Left lung (tissue), 14 donors: ENCODE measurements at places on chromosomes 2 and 18. TPM values are rescaled to one million over a fixed set of nuclear protein-coding genes. Genes with fewer than 3 reads are reported as not detected.
A peak's percentile ranks its signal among the peaks of the same experiment; 100 is the strongest.

Gene MAB21L4
- total RNA-seq = 20.6 TPM

Gene TEX44
- total RNA-seq = not detected

Gene ALKAL2
- total RNA-seq = 3.1 TPM

Gene MEP1B
- total RNA-seq = not detected

Gene FBXO48
- total RNA-seq = 1.5 TPM

Gene UNC50
- total RNA-seq = 48.9 TPM

DNA sequence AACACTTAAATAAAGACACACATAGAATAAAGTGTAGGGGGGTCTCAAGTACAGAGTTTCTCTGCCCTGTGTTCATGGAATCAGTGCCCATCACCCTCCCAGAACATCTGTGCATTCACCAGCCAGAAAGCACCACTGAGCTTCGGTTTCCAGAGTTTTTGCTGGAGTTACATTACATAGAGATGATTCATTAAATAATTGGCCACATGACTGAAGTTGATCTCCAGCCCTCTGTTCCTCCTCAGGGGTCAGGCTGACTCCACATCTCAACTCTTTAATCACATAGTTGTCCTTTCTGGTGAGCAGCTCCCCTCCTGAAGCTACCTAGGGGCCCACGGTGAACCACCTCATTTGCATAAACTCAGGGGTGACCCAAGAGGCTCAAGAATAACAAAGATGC, 129.8 kb downstream of the METTL4 start:
- no peak for DNase-seq

DNA sequence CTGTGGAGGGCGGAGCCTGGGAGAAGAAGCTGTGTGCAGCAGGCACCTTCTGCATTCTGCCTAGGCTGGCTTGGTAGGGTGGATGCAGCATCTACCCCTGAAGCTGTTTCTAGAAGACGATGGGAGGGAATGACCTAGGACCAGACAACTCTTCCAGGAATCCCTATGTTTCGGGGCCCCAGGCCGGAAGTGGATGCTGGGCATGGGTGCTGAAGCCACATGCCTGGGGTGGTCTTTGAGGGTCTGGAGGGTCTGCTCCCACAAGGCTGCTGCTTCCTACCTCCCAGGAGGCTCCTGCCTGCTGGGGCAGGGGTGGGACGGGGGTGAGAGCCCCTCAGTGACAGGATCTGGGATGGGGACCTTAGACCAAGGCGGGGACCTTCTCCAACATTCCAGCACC, 61.0 kb downstream of the CIB4 start:
- peak; percentile 50 for DNase-seq

- DNase-seq = no peak
Observed at GRCh38 chr2:143965493-143966164, 554.3 kb downstream of the ZEB2 start.

GRCh38 chr2:234267534-234267933, 217.0 kb downstream of the SPP2 start:
- no peak for DNase-seq

DNA sequence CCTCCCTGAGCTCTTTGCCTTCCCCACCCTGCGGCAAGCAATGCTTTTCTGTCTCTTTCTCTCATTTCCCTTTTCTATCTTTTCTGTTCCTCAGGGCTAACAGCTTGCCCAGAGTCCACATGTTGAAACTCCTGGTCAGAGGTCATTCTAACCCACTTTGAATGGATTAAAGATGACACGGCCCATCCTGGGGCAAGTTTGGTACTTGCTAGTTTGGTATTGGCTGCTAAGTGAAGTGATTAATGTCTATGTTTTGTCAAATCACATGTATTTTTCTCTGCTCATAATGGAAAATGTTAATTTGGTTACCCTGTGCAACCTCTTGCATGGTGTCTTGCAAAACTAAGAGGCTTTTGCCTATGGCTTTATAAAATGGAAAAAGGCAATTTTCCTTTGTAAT, 960.2 kb downstream of the CNTNAP5 start:
- no peak for DNase-seq

DNA sequence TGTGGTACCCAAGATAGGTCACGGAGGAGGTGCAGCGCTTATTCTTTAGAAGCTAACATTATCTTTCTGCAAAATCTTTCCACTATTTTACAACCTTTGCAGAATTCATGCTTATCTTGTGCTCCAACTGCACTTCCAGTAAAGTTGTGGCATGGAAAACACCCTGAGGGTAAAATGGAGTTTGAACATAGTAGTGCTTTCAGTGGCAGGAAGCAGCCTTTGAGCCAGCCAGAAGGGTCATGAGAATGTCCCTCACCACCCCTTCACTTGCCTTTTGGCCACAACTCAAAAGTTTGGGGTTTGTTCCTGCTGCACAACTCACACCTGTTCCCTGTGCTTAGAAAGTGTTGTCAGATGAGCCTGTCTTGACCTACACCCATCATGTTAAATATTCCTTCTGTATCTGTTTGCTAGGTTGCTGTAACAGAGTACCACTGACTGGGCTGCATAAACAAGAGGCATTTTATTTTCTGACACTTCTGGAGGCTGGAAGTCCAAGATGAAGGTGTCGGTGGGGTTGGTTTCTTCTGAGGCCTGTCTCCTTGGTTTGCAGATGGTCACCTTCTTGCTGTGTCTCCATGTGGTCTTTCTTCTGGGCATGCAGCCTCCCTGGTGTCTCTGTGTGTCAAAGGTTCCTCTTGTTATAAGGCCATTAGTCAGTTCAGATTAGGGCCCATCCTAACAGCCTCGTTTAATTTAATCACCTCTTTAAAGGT, 194.1 kb downstream of the SMAD7 start:
- DNase-seq = no peak

GRCh38 chr18:23538001-23538400, 34.7 kb downstream of the RMC1 start:
- DNase-seq = no peak

GRCh38 chr2:158845859-158846258, 50.7 kb downstream of the DAPL1 start:
- DNase-seq = no peak

- no peak for DNase-seq
Observed at GRCh38 chr2:10864861-10865636, 46.7 kb upstream of the KCNF1 start.

- DNase-seq = no peak
Observed at GRCh38 chr2:96602330-96602823, 35.7 kb downstream of the KANSL3 start.

- DNase-seq = no peak
Observed at GRCh38 chr18:79460481-79461300, 65.0 kb downstream of the NFATC1 start.

GRCh38 chr2:101479328-101479727, 4.4 kb upstream of the RFX8 start:
- DNase-seq = no peak

GRCh38 chr2:181185948-181186347, 205.5 kb downstream of the UBE2E3 start:
- no peak for DNase-seq

DNA sequence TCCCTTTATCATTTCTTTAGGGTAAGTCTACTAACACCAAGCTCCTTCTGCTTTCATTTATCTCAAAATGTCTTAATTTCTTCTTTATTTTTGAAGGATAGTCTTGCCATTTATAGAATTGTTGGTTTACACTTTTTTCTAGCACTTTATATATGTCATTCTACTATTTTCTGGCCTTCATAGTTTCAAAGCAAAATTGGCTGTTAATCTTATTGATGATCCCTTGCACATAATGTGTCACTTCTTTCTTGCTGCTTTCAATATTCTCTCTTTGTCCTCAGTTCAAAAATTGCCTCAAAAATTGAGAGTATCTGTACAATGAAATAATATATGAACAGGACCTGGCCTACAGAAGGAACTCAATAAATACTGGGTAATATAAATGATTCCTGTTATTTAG, 7.9 kb upstream of the TANK start:
- no peak for DNase-seq

DNA sequence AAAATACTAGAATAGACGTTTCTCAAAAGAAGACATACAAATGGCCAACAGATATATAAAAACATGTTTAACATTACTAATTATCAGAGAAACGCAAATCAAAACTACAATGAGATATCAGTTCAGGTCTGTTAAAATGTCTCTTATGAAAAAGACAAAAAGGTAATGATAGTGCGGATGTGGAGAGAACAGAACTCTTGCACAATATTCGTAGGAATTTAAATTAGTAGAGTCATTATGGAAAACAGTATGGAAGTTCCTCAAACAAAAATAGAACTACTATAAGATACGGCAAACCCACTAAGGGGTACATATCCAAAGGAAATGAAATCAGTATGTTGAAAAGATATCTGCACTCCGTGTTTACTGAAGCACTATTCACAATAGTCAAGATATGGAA, 167.5 kb upstream of the CWC22 start:
- no peak for DNase-seq

GRCh38 chr2:2647141-2647541, 316.1 kb upstream of the MYT1L start:
- no peak for DNase-seq

DNA sequence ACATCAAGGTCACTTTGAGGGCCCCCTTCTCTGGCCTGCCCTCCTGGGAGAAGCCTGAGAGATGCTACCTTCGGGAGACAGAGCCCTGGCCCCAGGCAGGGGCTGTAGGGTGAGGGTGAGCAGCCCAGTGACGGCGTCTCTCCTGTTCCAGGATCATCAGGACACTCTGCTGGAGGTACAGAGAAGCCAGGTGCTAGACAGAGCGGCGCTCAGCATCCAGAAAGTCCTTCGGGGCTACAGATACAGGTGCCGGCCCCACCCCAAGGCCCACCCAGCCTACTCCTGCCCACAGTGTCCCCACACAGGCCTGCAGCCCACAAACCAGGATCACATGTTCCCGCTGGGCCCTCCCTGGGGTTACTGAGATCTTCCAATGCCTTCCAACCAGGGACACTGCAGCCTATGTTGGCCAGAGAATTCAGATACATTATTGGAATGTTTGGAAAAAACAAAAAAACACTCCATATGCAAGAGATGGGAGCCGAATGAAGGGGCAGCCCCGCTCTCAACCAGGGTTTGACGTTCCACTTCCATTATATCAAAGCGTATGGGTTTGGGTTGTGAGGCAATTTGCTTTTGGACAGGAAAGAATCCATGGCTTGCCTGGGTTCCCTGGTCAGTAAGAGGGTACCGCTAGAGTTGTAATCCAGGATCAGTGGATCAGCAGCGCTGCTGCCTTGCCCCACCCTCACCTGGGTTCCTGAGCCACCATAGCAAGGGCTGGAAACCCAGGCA, 49.5 kb upstream of the GPR17 start:
- no peak for DNase-seq

DNA sequence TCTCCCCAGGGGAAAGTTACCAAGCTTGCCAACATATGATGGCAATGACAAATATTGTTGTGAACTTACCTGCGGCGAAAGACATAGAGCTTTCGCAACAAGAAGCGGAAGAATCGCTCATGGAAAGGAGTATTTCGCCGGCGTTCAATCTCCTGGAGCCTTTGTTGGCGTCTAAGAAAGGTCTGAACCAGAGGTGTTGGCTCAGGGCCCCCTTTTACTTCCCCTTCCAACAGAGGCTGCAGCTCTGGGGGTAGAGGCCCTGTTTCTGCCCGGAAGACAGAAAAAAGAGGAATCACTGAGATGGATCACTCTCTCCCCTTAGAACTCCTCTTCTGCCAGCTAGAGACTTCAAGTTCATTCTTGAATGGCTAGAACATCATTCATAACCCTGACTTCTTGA, 10.8 kb downstream of the GGCX start:
- DNase-seq = no peak

GRCh38 chr2:96510931-96511595, 5.9 kb upstream of the NEURL3 start:
- no peak for DNase-seq

GRCh38 chr18:79774111-79774510, 23.6 kb upstream of the KCNG2 start:
- DNase-seq = no peak

DNA sequence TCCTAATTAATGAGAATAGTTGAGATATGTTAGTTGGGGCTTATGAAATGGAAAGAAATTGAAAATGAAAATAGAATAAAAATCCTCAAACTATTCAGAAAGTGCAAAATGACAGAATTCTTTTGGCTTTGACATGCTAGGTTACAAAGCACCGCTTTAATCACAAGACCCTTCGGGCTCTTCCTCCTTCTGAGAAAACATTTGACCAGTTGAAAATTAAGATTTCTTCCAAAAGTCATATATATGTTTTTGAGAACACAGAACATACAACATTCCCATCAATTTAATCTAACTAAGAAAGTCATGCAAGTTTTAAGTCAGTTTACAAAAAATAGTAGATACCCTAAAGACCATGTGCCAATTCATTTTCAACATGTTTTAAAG, 2.2 kb upstream of the SLC40A1 start:
- no peak for DNase-seq

- no peak for DNase-seq
Observed at GRCh38 chr2:233039212-233039845, 6.9 kb downstream of the NEU2 start.

GRCh38 chr2:181896286-181896685, 4.8 kb downstream of the ITPRID2 start:
- DNase-seq = no peak

DNA sequence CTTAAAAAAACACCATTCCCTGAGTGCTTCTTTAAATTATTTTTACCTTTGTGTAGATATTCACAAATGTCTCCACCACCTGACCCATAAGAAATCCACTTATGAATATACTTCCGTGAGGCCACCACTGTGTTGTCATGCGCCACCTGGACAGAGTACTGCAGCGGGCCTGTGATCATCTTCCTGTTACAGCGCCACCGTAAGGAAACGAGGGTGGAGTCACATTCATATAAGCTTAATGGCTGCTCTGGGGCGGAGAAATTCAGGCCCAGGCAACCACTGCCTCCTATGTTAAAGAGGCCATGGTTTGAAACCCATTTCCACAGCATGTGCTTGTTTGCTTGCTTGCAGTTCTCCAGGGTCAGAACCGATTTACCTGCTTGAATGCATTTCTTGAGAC, 17.7 kb downstream of the PLA2R1 start:
- DNase-seq = no peak

- no peak for DNase-seq
Observed at GRCh38 chr2:88582030-88582429, 45.2 kb downstream of the EIF2AK3 start.

DNA sequence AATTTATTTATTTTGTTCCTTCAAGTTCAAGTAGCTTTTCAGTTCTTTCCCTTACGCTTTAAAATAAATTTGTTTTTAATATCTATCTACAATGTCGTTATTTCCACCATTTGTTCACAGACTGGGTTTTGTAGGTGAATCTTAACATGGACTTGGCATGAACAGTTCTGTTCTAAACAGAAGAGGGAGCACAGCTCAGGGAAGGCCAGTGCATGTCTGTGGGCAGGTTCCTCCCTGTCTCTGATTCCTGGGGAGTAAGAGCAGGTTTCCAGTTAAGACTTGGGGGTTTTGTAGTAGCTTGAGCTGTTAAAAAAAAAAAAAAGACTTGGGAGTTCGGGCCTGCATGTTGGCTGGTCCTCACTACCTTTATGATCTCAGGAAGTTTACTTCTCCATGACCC, 11.1 kb downstream of the TTL start:
- no peak for DNase-seq

GRCh38 chr18:58533766-58534165, 95.1 kb downstream of the ALPK2 start:
- DNase-seq = no peak

GRCh38 chr2:169736902-169737301, 3.3 kb downstream of the KLHL23 start:
- DNase-seq = no peak

- no peak for DNase-seq
Observed at GRCh38 chr2:41865263-41865662, 182.6 kb upstream of the PKDCC start.

GRCh38 chr2:231988179-231988866, 26.8 kb downstream of the DIS3L2 start:
- DNase-seq = no peak
